ENCODE measurements at places on chromosomes 5 and 9. TPM values are rescaled to one million over a fixed set of nuclear protein-coding genes. Genes with fewer than 3 reads are reported as not detected.

DNA sequence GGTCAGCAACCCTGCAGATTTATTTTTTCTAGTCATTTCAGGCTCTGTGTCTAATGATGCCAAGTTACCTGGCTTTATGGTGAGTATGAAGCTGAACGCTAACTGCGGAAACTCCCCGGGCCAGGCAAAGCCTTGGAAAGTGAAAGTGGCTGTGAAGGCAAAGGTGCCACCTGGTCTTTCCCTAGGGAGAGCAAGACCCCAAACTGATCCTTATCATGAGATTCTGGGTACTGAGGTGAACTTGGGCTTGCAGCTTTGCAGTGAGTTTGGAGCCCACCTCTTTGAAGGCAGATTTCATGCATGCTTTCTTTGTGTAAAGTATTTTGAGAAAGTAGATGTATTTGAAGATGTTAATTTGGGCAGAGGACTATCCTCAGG lies 63.3 kb downstream of the CARTPT start:
- H3K36me3 ChIP-seq, result no peaks in the 10 kb centered on the region
- H3K27me3 ChIP-seq, result no peaks in the 10 kb centered on the region
- no peaks in the 10 kb centered on the region for H3K4me1 ChIP-seq
- DNase-seq, result no peak

DNA sequence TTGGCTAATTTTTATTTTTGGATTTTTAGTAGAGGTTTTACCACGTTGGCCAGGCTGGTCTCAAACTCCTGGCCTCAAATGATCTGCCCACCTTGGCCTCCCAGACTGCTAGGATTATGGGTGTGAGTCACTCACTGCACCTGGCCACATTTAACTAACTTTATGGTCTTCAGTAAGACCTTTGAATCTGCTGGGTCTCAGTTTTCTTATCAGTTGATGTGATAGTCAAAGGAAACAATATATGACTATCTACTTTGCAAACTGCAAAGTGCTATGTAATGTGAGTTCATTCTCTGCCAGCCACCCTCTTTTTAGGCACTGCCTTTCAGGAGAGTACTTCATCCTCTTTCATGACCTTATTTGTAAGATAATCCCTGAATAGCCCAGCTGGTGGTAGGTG lies 474.7 kb downstream of the PDE4D start:
- H3K4me3 ChIP-seq, result no peak overlapping the region
- H3K36me3 ChIP-seq, result no peaks in the 10 kb centered on the region
- H3K27ac ChIP-seq, result no peak overlapping the region
- H3K27me3 ChIP-seq, result no peaks in the 10 kb centered on the region
- no peak for DNase-seq
- no peaks in the 10 kb centered on the region for H3K4me1 ChIP-seq

DNA sequence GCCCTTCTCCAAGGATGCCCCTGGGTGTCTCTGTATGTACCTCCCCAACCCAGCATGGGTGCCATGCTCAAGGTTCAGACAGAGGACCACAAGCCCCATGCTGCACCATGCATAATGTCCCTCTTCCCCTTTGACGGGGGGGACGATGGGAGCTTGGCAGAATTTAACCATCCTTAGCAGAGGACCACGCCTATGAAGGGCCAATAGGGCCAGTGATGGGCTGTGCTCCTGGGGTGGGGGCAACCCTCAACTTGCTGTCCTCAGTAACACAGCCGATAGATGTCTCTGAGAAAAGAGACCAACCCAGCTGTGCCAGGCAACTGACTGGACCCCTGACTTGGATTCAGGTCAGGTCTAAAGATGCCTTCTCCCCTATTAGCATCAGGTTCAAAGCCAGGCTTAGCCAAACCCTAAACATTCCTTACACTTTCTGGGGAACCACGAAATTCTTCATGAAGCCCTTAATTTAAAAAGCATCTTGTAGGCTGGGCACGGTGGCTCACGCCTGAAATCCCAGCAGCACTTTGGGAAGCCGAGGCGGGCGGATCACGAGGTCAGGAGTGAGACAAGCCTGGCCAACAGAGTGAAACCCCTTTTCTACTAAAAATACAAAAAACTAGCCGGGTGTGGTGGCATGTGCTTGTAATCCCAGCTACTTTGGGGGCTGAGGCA lies 20.7 kb upstream of the JADE2 start:
- peaks cover 5% of the 10 kb centered on the region for H3K4me1 ChIP-seq
- no peaks in the 10 kb centered on the region for H3K36me3 ChIP-seq
- no peak for DNase-seq

- H3K4me3 ChIP-seq, result no peak overlapping the region
- no peak for DNase-seq
- peaks cover 8% of the 10 kb centered on the region for H3K4me1 ChIP-seq
- no peak overlapping the region for H3K27ac ChIP-seq
- no peaks in the 10 kb centered on the region for H3K36me3 ChIP-seq
Observed at GRCh38 chr9:91908746-91909145, 41.3 kb downstream of the ROR2 start.

Gene AIF1L
- 10.0 TPM for total RNA-seq

Gene CYLC2
- total RNA-seq, result not detected

All from ovary (tissue), 10 donors.